ENCODE measurements at places on chromosomes 3 and 15.

GRCh38 chr3:127264292-127264691 is 23.6 kb downstream of the PRR20G start:
- DNase-seq, result no peak

- DNase-seq, result no peak
Measured at GRCh38 chr3:124391774-124392173, 338.5 kb upstream of the UMPS start.

DNA sequence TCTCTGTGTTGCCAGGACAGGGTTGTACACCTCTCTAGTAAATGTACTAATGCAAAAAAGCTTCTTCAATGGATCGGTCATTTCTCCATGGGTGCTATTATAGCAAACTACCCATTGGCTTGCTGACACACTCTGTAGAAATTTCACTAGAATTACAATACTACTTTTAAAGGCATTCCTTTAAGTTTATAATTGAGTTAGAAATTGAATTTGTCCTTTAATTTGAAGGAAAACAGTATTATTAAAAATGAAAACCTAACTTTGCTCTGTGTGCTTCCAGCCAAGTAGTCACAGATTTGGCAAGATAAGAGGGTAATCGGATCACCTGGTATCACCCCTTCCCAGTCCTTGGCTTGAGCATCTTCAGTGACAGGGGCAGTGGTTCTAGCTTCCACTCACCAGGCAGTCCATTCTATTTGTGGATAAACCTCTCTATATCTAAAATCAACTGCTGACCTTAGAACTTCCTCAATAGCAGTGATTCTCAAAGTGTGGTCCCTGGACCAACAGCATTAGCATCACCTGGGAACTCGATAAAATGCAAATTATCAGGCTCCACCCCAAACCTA is 93.2 kb downstream of the GHSR start:
- DNase-seq, result no peak

GRCh38 chr3:100480081-100480480 is 12.3 kb upstream of the TMEM45A start:
- DNase-seq, result no peak

GRCh38 chr15:66777054-66777453 is 75.0 kb downstream of the SMAD6 start:
- DNase-seq, result no peak

DNA sequence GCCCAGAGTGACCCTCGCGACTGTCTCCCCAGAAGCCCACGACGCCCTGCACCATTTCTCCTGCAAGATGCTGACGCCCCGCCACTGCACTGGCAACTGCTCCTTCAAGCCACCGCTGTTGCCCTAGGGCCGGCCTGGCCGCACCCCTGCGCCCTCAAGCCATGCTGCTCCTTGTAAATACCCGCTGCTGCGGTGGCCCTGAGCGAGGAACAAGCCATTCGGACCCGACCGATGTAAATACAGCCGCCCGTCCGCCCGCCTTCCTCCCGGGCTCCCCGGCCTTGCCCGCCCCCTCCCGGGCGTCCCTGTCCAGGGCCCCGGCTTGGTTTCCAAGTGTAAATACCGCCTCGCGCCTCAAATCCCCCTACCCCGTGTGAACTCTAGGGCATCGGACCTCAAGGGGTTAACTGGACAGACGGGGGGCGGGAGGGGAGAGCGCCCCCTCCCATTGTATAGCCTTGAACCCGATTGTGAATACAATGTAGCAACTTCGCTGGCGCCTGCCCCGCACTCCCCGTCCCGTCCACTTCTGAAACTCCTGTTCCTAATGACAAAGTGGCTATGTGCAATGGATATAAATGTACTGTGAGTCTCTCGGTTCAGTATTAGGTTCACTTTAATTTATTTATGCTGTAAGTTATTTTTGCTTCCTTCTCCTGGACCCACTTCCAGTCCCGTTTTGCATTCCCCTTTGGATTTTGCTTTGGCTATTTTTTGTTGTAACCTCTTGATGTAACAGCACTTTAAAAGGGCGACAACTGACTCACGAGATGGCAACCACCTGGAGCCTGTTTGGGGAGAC is 5.9 kb downstream of the RNU6-1 start:
- DNase-seq, result no peak

GRCh38 chr3:141663993-141664392 is 74.1 kb upstream of the RNF7 start:
- no peak for DNase-seq

DNA sequence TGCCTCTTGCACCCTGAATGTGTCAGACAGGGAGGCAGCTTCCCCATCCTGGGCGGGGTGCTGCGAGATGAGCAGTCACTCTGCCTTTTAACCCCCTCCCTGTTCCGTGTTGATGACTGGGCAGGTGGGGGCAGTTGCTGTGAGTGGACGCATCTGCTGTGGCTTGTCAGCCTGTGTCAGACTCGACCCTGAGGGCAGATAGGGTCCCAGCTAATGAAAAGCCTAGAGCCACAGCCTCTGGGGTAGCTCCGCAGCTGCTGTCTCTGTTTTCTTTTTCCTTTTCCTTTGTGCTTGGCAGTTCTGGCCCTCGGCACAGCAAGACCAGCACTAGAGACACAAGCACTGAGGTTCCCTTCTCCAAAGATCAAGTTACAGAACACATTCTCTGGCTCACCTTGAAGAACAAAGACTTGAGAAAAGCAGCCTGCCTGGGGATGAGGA is 43.0 kb upstream of the GLCE start:
- DNase-seq, result no peak

All from activated CD8-positive, alpha-beta memory T cell treated with anti-CD3 and anti-CD28 coated beads for 1 hour (primary cell).